Smooth muscle cell of bladder (primary cell): ENCODE measurements at places on chromosomes 3 and 15. TPM values are rescaled to one million over a fixed set of nuclear protein-coding genes. Genes with fewer than 3 reads are reported as not detected.

The FAM131A gene
- total RNA-seq: 10.5 and 18.1 TPM in 2 replicates

The LRCH3 gene
- total RNA-seq: 54.2 and 64.0 TPM in 2 replicates

The SLC6A1 gene
- under 0.01 TPM in 1 of 2 replicates, not detected in the other for total RNA-seq

The HHLA2 gene
- total RNA-seq: not detected in 2 replicates

The SLCO2A1 gene
- under 0.01 TPM in 2 replicates for total RNA-seq

The TMOD2 gene
- 4.8 and 6.6 TPM in 2 replicates for total RNA-seq

The JMJD7 gene
- total RNA-seq: 1.3 and 1.9 TPM in 2 replicates

The PAK6 gene
- total RNA-seq: not detected in 2 replicates

The GALNT15 gene
- total RNA-seq: 12.1 and 20.2 TPM in 2 replicates
